ENCODE measurements at places on chromosomes 4 and X.
A peak's percentile ranks its signal among the peaks of the same experiment; 100 is the strongest.

DNA sequence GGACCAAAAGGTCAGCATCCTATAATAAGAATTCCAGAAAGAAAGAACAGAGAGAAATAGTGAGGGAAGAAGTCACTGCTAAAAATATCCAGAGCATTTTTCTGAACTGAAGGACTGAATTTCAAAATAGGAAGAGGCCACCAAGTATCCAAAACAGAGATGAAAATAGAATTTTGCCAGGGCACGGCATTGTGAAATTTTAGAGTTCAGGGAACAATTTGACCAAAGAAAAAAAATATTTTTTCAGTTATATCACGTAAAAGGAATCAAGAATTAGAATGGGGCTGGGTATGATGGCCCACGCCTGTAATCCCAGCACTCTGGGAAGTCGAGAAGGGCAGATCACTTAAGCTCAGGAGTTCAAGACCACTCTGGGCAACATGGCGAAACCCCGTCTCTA is 65.4 kb downstream of the FGFBP1 start:
- DNase-seq = no peak

GRCh38 chr4:42167709-42168108 is 15.3 kb upstream of the BEND4 start:
- no peak for DNase-seq

GRCh38 chr4:80484712-80485111 is 149.2 kb downstream of the CFAP299 start:
- DNase-seq = no peak

GRCh38 chrX:18075603-18076002 is 145.1 kb downstream of the BEND2 start:
- no peak for DNase-seq

DNA sequence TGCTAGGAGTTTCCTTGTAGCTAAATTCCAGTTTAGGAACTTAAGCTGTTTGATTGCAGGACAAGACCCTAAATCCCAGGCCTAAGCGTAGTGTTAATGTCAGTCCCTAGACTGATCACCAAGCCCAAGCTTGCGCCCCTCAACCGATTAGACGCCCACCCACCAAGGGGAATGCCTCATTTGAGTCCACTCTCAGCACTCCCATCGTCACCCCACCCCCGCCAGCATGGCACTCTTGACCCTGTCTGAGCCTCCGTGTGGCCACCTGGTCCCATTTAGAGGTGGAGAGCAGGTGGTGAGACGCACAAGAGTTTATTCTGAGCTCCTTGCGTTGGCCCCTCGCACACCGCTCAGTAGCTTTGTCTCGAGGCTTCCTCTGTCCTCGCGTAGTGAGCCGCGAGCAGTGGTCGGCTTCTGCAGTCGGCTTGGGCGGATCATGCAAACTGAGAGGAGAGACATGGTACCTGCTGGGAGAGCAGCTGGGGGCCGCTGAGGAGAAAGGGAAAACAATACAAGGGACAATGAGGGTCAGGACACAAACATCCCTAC is 48.5 kb upstream of the ZNF157 start:
- no peak for DNase-seq

DNA sequence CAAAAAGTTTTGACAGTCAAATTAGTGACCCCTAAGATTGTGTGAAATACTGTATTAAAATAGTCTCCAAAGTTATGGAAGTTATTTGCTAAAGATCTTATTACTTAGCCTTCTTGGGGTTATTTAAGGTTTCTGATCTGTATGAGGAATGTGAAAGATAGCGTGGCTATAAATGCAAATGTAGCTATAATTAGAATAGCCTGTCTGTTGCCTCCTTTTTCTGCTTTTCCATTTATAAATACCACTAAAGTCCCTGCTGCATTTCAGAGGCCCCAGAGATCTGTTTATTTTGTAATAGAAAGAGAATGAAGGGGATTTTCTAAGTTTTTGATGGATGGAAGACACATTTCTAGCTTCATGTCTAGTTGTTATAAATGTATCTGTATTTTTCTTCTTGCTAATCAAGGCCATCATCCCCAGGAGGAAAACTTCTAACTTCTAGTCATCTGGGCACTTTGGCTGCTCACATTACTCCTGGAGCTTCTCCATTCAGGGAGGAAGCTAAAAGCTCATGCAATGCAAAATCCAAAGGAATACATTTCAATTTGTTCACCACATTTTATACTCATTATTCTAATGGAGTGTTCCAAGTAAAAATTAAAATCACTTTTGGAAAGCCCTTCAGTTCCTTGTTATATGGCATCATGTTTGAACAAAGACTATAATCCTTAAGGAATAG is 73.9 kb downstream of the INTS12 start:
- DNase-seq = no peak

DNA sequence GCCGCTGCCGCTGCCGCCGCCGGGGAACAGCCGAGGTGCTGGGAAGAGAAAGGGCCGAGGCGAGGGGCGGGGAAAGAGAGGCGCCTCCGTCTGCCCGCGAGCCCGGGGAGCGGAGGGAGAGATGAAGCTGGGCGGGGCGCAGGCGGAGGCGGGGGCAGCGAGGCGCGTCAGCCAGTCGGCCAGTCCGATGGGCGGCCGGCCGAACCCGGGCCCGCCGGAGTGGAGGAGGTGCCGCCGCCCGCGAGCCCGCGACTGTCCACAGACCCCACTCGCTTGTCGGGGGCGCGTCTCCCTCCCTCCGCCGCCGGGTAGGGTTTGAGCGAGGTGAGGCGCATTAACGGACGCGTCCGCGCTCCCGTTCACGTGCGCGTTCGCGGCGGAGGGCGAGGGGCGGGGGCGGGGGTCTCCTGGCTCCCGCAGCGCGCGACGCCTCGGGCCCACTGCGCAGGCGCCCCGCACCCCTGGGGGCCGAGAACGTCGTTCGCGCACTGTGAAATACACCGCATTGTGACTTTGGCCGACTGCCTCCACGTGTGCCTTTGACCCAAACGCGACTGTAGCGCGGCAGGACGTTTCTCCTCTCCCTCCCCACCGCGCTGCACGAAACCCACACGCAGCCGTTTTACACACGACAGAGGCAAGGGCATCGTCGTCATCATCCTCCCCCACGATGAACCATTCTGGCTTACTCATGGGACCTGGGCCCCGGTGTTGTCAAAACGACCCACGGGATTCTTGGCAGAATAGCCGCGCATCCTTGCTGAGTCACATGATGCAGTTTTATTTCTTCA is at the start of gene NUDT11:
Gene NUDT11, minus strand, starts transcription at position 92 of the 791 bp plus-strand sequence. CDS start 148 bp downstream, outside the sequence.
- peak; percentile 69 for DNase-seq

- DNase-seq = no peak
Observed at GRCh38 chr4:849478-850175, 23.7 kb upstream of the CPLX1 start.

DNA sequence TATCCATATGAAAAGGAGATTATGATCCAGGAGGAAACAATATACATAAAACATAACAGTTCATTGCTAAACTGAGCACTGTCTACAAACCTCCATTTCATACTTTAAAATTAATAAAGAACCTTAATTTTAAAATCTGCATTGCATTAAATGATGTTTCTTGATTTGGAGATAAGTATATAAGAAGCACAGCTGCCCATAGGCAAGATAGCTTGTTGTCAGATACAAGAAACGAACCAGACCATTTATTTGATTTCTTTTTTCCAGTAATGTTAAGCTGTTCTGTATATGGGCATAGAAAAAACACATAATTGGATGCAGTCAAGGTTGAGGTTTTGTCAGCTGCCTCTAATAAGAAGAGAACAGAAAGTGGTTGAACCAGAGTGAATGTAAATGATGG is 6.4 kb downstream of the GUF1 start:
- DNase-seq = no peak

DNA sequence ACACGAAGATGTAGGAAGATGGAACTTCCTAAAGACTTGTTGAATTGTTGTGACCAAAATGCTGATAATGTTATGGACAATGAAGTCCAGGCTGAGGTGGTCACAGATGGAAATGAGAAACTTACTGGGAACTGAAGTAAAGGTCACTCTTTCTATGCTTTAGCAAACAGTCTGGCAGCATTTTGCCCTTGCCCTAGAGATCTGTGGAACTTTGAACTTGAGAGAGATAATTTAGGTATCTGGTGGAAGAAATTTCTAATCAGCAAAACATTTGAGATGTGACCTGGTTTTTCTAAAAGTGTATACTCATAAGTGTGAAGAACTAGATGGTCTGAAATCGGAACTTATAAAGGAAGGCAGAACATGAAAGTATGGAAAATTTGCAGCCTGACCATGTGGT is 1785.9 kb downstream of the PCDH7 start:
- no peak for DNase-seq

- no peak for DNase-seq
Observed at GRCh38 chrX:21939906-21940305, 603 bp upstream of the SMS start.

GRCh38 chr4:112704991-112705845 is 68.3 kb downstream of the LARP7 start:
- peak; percentile 59 for DNase-seq

DNA sequence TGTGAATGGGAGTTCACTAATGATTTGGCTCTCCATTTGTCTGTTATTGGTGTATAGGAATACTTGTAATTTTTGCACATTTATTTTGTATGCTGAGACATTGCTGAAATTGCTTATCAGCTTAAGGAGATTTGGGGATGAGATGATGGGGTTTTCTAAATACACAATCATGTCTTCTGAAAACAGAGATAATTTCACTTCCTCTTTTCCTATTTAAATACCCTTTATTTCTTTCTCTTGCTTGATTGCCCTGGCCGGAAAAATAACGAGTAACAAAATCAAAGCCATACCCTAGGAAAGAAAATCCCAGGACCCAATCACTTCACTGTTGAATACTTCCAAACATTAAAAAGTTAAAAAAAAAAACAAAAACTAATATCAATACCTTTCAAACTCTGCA is 67.7 kb upstream of the UGT2B4 start:
- no peak for DNase-seq

GRCh38 chr4:89308161-89308500 is 531 bp upstream of the GPRIN3 start:
- no peak for DNase-seq

- no peak for DNase-seq
Observed at GRCh38 chr4:24913119-24913485, 260 bp upstream of the CCDC149 start.

DNA sequence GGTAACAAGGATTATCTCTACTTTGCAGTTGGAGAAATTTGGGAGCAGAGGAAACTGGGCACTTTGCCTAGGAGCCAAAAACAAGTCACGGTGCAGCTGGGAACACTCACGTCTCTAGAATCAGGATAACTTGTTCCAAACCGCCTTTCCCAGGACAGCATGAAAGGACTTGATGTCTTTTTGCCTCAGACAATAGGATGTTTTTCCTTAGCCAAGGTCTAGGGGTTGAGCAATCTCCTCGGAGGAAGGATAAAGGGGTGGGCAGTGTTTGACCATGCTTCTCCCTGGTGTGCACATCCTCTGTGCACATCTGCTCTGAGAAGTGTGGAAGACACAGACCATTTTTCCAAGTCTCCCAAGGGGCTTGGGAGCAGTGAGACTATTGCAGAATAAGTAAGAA is 1.7 kb upstream of the SPARCL1 start:
- DNase-seq = peak; percentile 98

DNA sequence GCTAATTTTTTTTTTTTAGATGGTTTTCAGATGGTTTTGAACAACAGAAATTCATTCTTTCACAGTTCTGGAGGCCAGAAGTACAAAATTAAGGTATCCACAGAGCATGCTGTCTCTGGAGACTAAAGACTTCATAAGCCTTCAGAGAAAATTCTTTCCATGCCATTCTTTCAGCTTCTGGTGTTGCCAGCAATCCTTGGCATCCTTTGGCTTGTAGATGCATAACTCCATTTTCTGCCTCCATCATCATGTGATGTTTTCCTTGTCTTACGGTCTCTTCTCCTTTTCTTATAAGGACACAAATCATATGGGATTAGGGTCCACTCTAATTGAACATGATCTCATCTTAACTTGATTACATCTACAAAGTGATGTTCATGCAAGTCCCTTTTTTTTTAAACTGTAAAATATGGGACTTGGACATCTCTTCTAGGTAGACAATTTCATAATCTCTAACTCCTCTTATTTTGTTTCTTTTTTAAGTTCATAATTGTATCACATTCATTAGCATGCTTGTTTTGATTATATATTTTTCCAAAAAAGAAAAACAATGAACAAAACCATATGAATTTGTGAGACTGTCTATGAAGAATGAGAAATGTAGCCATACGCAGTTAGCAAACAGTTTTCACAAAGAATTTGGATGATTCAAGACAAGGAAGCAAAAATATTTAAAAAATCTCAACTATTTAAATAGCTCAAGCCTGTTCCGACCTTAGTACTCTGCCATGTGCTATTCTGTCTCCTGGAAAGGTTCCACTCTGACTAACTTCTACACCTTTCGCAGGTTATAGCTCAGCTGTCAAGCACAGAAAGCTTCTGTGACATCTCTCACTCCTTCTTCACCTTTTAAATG is 53.1 kb upstream of the GIMD1 start:
- no peak for DNase-seq

- DNase-seq = no peak
Observed at GRCh38 chr4:108247387-108248049, 78.8 kb upstream of the LEF1 start.

- no peak for DNase-seq
Observed at GRCh38 chr4:105236202-105236915, 89.7 kb downstream of the TET2 start.

DNA sequence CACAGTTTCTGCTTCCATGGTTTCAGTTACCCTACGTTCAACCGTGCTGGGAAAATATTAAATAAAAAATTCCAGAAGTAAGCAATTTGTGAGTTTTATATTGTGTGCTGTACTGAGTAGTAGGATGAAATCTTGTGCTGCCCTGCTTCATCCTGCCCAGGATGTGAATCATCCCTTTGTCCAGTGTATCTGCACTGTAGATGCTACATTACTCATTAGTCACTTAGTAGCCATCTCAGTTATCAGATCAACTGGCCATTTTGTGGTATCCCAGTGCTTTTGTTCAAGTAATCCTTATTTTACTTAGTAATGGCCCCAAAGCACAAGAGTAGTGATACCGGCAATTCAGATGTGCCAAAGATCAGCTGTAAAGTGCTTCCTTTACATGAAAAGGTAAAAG is 97.9 kb downstream of the COX18 start:
- peak; percentile 86 for DNase-seq

DNA sequence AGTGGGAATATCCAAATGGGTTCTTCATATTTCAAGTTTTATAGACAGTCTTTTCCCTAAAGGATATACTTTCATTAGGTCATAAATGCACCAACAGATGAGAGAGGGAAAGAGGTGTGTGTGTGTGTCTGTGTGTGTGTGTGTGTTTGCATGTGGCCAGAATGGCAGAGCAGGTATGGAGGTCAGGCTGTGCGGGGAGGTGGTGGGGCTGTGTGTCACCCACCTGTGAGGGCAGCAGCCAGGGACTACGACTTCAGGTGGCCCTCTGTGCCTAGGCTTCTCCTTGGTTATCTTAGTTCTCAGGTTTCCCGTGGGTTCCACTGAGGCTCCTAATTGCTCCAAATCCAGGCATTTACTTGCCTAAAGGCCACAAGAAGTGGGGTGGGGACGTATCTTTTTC is 14.6 kb downstream of the HAND2 start:
- DNase-seq = no peak

DNA sequence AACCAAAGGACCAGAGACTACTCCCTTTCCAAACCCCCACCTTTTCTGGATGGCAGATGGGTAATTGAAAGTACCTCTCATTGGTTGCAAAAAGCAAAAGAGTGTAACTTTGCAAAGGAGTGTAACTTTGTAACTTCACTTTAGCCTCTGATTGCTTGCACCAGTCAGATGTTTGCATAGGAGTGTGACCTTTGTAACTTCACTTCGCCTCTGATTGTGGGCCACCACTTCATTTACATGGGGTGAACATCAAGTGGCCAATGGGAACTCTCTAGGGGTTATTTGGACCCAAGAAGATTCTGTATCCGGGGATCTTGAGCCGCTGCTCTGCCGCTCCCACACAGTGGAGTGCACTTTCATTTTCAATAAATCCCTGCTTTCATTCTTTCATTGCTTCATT is 9.9 kb upstream of the SLC25A43 start:
- DNase-seq = no peak

GRCh38 chrX:134158821-134159512 is 78.0 kb upstream of the CCDC160 start:
- DNase-seq = no peak

Data from fibroblast of mammary gland (primary cell).